NCI-H1105 (cell line): ENCODE measurements at places on chromosomes 5 and 9.
A peak's percentile ranks its signal among the peaks of the same experiment; 100 is the strongest.

DNA sequence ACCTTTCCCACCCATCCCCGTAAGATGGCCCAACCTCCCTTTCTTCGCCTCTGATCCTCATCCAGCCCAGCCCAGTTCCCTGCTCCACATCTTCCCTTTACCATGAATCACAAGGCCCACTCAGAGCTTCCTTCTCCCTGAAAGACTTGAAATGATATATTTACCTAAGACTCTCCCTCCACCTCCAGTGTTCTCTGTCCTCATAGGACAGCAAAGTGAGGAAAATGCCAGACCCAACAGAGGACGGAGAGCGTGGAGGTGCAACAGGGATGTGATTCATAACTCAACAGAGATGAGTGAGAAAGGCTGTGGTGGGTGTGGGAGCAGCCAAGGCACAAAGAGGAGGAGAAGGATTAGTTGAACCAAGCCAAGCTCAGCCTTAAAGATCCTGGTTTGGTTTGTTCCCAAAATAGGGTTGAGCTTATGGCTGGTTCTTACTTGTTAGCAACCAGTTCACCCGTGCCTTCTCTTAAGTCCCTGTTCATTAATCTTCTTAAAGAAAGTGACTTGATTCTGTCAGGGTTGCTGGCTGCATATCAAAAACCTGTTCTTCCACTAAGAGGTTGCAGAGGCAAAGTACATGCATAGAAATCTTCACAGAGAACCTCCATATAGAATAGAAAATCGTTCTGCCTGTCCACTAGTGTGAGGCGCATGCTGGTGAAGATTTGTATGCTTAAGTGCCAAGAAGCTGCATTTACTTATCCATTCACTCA is 183.2 kb downstream of the ACTL7B start:
- no peak for DNase-seq

DNA sequence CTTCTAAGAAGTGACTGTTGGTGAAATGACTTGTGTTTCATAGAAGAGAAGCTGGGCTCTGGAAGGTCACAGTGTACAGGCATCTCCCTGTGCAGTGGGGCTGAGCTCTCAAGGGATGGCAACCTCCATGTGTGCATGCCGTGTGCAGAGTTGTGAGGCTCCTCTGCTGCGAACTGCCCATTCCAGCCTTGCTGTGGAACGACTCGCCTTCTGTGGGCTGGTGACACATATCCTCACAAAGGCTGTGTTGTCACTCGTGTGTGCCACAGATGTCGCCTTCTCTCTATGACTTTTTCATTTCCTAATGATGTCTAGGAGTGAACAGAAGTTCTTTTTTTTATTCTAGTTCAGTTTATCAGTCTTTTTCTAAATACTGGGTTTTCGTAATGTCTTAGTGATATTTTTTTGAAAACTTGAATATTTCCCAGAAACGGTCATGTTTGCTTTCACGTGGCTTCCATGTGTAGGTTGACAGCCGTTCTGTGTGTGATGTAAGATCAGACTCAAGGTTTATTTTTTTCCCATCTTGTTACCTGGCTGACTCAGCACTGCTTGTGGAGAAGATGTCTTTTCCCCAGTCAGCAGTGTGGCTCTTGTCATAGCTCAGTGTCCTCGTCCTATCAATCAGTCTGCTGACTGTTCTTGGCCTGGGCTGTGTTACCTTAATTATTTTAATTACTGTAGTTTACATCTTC is 57.3 kb upstream of the CACNA1B start:
- DNase-seq, result no peak

GRCh38 chr5:115465431-115465830 is 79.1 kb downstream of the FEM1C start:
- no peak for DNase-seq

- DNase-seq, result no peak
Observed at GRCh38 chr5:25694801-25695200, 1050.0 kb upstream of the CDH10 start.

GRCh38 chr5:177412603-177413233 is 3.4 kb upstream of the F12 start:
- DNase-seq, result no peak

DNA sequence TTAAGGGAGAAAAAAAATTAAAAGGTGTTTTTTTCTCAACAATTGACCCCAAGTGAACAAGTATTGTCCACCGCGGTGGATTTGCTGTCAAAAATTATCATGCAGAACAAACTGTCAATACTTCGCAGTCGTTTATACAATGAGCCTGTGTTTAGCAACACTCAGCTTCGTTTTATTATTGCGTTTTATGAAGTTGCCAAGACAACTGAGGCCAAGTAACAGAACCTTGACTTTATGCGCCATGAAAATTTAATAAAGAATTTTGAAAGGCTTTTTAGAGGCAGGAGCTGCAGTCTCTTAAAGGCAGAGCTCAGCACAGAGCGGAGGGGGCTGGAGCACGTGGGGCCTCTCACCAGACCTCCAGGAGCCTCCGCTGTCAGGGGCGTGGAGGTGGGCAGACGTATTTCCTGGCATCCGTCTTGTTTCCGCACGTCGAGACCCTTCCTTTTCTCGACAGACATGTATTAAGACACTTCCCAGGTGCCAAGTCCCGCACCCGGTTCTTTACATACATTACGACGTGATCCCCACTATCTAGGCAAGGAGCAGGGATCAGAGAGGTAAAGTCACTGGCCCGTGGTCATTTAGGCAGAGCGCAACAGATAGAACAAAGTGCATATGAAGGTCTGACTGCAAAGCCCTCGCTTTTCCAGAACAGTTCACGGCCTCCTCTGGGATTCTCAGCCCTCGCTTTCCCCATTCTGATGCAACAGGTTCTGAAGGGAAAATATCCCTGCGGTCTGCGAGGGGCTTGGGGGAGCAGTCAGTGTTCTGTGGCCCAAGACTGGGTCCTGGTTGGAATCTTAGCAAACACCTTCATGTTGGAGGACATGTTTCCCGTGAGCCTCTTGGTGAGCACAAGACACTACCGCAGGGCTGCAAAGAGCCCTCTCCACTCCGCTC is 164.4 kb downstream of the DAB2IP start:
- no peak for DNase-seq

GRCh38 chr9:116482740-116483139 is 204.4 kb upstream of the TRIM32 start:
- DNase-seq, result peak; percentile 9
